ENCODE measurements at places on chromosomes 16 and 17.

- DNase-seq: no peak
Measured at GRCh38 chr16:53175118-53175517, 120.3 kb downstream of the CHD9 start.

- no peak for DNase-seq
Measured at GRCh38 chr17:76115138-76115754, 11.7 kb upstream of the EXOC7 start.

DNA sequence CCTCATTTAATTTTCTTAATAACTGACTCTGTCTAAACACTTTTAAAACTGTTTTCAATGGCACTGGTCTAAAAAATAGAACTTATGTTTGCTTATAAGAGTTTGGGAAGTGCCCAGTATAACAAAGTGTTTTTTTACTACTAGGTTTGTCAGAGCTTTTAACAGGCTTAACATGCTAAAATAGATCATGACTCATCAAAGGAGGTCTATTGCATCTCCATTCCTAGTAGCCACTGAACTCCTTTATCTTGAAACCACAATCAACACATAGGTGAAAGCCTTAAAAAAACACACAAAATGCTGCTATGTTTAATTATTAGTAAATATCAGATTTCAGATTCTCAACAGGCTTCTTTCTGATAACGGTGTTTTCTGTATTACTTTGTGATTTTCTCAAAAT, 196.4 kb upstream of the KIF2B start:
- peak; percentile 91 for DNase-seq

DNA sequence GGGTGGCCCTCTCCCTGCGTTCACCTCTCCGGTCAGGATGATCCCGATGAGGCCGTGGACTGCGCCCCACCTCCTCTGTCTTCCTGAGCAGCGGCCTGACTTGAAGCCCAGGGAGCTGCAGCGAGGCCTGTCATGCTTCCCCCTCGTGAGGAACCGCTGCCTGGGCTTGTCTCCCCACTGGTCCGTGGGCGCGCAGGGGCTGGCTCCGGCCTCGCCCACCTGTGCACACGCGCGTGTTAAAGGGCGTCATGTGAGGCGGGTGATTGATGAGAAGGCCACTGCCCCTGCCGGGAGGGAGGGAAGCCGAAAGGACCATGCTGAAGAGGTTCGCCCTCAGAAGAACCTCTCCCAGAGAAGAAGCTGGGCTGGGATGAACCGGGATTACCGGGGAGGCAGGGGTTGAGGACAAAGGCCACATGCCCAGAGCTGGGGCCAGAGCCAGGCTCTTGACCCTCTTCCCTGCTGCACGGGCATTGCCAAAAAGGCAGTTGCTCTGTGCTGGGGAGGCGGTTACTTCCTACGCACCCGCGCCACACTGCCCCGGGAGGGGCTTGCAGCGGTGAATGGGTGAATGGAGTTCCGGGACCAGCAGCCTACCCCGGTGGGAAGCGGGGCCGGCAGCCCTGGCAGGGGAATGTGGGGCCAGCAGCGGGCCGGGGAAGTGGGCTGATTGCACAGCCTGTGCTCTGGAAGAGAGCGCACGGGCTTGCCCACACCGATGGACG, 85.9 kb upstream of the GSE1 start:
- no peak for DNase-seq

DNA sequence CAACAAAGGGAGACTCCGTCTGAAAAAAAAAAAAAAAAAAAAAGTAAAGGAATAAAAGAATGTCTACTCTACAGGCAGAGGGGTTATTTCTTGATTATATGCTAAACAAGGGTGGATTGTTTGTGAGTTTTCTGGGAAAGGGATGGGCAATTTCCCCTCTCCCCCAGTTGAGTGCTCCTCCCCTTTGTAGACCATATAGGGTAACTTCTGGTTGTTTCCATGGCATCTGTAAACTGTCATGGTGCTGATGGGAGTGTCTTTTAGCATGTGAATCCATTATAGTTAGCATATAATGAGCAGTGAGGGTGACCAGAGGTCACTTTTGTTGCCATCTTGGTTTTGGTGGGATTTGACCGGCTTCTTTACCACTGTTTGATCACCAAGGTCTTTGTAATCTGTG, 4.2 kb upstream of the NME1 start:
- DNase-seq: no peak

- no peak for DNase-seq
Measured at GRCh38 chr16:58187665-58188421, 10.1 kb downstream of the CSNK2A2 start.

DNA sequence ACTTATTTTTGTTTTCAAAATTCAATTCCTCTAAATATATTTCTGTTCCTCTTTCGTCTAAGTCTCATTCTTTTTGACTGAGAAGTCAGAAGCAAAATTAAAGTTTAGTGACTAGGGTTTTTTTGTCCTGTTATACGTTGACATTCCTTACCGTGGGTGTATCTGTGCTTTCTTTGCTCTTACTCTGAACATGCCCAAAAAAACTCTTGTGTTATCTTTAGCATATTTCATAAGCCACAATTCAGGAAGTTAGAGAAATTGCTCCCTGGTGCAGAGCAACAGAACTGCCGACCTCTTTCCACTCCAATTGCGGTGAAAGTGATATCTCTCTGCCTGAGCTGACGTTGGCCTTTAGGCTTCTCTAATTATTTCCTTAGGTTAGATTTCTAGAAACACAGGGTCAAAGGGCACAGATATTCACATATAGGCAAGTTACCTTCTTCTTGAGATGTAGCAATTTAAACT, 65.7 kb downstream of the CENPV start:
- DNase-seq: peak; percentile 59

DNA sequence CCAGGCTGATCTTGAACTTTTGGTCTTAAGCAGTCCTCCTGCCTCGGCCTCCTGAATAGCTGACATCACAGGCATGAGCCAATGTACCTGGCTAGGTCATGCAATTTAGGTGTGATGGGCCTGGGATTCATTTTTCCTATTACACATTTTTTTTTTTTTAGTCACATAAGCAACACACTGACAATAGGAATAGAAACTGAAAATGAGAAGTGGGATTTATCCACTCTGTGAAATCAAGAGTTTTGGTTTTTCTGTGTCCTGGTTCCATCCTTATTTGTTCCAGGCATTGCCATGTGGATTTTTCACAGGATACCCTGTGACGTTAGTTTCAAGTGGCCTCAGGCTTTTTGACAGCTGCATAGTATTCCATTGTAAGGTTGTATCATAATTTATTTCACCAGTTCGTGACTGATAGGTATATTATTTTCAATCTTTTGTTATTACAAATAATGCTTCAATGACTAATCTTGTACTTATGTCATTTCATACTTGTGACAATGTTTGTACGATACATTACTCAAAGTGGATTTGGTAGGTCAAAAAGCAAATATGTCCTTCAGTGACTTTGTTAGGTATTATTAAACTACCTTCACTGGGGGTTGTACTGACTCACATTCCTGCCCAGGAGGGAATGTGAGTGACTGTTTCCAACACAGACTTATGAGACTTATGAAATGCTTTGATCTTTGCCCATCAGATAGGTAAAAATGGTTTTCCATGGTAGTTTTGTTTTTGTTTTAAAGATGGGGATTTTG, 10.6 kb downstream of the ADCY7 start:
- DNase-seq: peak; percentile 14

- DNase-seq: no peak
Measured at GRCh38 chr16:19687279-19687678, 30.7 kb downstream of the KNOP1 start.
